ENCODE measurements at places on chromosomes 4 and X.

DNA sequence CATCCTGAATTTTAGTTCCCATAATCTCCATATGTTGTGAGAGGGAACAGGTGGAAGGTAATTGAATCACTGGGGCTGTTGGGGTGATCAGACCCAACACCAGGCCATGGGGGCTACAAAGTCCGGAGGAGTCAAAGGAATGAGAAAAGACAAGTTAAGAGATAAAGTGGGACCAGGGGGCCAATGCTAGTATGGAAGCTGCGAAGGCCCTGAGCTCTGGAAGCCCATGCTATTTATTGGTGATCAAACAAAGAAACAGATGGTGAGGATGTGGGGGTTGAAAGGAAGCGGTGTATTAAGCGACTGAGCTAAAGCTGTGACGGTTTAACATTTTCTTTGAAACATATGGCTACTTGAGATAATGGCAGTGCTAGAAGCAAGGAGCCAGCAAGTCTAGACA, 132.8 kb downstream of the PDGFC start:
- no peak overlapping the region for H3K27ac ChIP-seq
- DNase-seq = no peak
- H3K36me3 ChIP-seq = peaks cover 73% of the 10 kb centered on the region
- H3K4me3 ChIP-seq = no peak overlapping the region
- peaks cover 4% of the 10 kb centered on the region for H3K27me3 ChIP-seq
- H3K4me1 ChIP-seq = peaks cover 31% of the 10 kb centered on the region

DNA sequence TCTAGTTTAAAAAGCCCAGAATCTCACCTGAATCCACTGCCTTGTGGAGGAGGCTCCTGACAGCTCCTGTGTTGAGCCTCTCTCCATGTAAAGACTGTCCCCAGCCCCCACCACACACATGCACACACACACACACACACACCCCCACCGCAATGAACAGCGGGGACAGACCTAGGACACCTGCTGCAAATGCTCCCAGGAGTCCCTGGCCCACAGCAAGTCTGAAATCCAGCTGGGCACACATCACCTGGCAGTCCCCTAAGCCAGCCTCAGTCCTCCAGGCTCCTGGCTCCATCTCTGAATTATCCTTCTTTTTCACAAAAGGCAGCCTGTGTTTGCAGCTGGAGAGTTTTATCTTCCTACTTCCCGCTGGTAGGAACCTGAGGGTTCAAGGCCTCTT, 6.6 kb upstream of the FAM53A start:
- H3K4me3 ChIP-seq = no peak overlapping the region
- H3K27me3 ChIP-seq = peaks cover 5% of the 10 kb centered on the region
- H3K4me1 ChIP-seq = no peaks in the 10 kb centered on the region
- H3K36me3 ChIP-seq = peaks cover 26% of the 10 kb centered on the region

GRCh38 chr4:61571761-61572559, 371.8 kb downstream of the ADGRL3 start:
- no peak for DNase-seq
- no peaks in the 10 kb centered on the region for H3K27me3 ChIP-seq
- no peaks in the 10 kb centered on the region for H3K36me3 ChIP-seq
- H3K27ac ChIP-seq = no peak overlapping the region
- no peaks in the 10 kb centered on the region for H3K4me1 ChIP-seq
- H3K4me3 ChIP-seq = no peak overlapping the region

DNA sequence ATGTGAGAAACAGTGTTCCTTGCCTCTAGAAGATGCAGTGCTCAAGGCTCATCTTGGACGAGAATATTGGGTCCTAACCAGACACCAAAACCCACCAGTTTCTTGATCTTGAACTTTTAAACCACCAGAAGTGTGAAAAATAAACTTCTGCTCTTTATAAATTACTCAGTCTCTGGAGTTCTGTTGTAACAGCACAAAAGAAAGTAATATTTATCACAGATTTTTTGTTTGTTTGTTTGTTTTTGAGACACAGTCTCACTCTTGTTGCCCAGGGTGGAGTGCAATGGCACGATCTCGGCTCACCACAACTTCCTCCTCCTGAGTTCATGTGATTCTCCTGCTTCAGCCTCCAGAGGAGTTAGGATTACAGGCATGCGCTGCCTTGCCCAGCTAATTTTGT, 371.1 kb upstream of the NDST4 start:
- H3K27me3 ChIP-seq = no peaks in the 10 kb centered on the region
- H3K4me1 ChIP-seq = no peaks in the 10 kb centered on the region
- no peak overlapping the region for H3K27ac ChIP-seq
- H3K36me3 ChIP-seq = no peaks in the 10 kb centered on the region
- H3K4me3 ChIP-seq = no peak overlapping the region
- no peak for DNase-seq

- DNase-seq = no peak
- H3K4me1 ChIP-seq = no peaks in the 10 kb centered on the region
- no peak overlapping the region for H3K4me3 ChIP-seq
- H3K27me3 ChIP-seq = no peaks in the 10 kb centered on the region
- no peak overlapping the region for H3K27ac ChIP-seq
- no peaks in the 10 kb centered on the region for H3K36me3 ChIP-seq
Observed at GRCh38 chr4:12889054-12889453, 595.1 kb downstream of the RAB28 start.

DNA sequence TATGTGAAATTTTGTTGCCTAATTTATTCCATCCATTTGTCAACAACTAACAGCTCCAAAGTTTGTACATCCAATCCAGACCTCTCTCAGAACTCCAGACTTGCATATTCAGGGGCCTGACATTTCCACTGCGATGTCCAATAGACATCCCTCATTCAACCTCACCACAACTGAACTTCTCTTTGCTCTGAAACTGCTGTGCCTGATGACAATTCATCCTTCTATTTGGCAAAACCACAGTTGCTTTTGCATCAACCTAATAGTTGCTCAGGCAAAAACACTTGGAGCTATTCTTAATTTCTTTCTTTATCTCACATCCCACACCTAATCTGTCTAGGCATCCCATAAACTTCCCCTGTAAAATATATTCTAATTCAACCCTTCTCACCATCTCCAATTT, 56.5 kb downstream of the ANTXR2 start:
- H3K4me1 ChIP-seq = peaks cover 31% of the 10 kb centered on the region
- no peaks in the 10 kb centered on the region for H3K27me3 ChIP-seq

GRCh38 chr4:117983541-117984365, 50.5 kb upstream of the NDST3 start:
- no peaks in the 10 kb centered on the region for H3K4me1 ChIP-seq
- H3K27me3 ChIP-seq = no peaks in the 10 kb centered on the region
- no peak overlapping the region for H3K4me3 ChIP-seq
- H3K27ac ChIP-seq = no peak overlapping the region
- H3K36me3 ChIP-seq = no peaks in the 10 kb centered on the region
- DNase-seq = no peak
